ENCODE measurements at places on chromosomes 12 and 14.

- H3K27me3 ChIP-seq, result no peaks in the 10 kb centered on the region
- no peaks in the 10 kb centered on the region for H3K4me1 ChIP-seq
Observed at GRCh38 chr14:38808734-38809455, 294.1 kb downstream of the SEC23A start.

GRCh38 chr12:124756760-124757159 is 106.9 kb downstream of the SCARB1 start:
- no peaks in the 10 kb centered on the region for H3K27me3 ChIP-seq
- no peak for DNase-seq
- H3K36me3 ChIP-seq, result no peaks in the 10 kb centered on the region
- H3K27ac ChIP-seq, result no peak overlapping the region
- H3K4me1 ChIP-seq, result peaks cover 47% of the 10 kb centered on the region
- no peak overlapping the region for H3K4me3 ChIP-seq

- H3K4me1 ChIP-seq, result no peaks in the 10 kb centered on the region
- no peak overlapping the region for H3K4me3 ChIP-seq
- H3K27me3 ChIP-seq, result no peaks in the 10 kb centered on the region
- no peaks in the 10 kb centered on the region for H3K36me3 ChIP-seq
- no peak overlapping the region for H3K27ac ChIP-seq
Observed at GRCh38 chr12:124254126-124254525, 40.8 kb upstream of the RFLNA start.

GRCh38 chr12:5898874-5899273 is 46.2 kb downstream of the ANO2 start:
- H3K27me3 ChIP-seq, result no peaks in the 10 kb centered on the region
- H3K4me1 ChIP-seq, result no peaks in the 10 kb centered on the region
- H3K27ac ChIP-seq, result no peak overlapping the region
- no peaks in the 10 kb centered on the region for H3K36me3 ChIP-seq
- DNase-seq, result no peak
- H3K4me3 ChIP-seq, result no peak overlapping the region

GRCh38 chr12:122865268-122866231 is 30.3 kb downstream of the HIP1R start:
- no peak overlapping the region for H3K4me3 ChIP-seq
- H3K36me3 ChIP-seq, result peaks cover 44% of the 10 kb centered on the region
- H3K4me1 ChIP-seq, result peaks cover 2% of the 10 kb centered on the region
- no peak overlapping the region for H3K27ac ChIP-seq
- H3K27me3 ChIP-seq, result no peaks in the 10 kb centered on the region

DNA sequence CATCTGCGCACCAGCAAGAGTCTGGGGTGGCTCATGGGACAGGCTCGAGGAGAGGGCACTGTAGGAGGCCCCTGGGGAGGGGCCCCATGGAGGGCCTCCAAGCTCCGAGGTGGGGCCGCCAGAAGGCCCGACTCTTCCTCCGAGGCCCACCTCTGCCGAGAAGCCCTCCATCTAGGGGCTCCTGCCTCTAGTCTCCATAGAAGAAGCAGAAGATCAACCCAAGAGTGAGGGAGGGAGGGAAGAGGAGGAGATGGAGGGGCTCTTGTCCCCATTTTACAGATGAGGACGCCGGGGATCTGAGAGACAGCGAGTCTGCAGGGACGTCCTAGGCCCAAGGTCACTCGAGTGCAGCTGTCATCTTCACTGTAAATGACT is 41.2 kb downstream of the DIO3 start:
- peaks cover 2% of the 10 kb centered on the region for H3K27me3 ChIP-seq
- no peak overlapping the region for H3K4me3 ChIP-seq
- H3K36me3 ChIP-seq, result no peaks in the 10 kb centered on the region
- H3K27ac ChIP-seq, result no peak overlapping the region
- H3K4me1 ChIP-seq, result no peaks in the 10 kb centered on the region

DNA sequence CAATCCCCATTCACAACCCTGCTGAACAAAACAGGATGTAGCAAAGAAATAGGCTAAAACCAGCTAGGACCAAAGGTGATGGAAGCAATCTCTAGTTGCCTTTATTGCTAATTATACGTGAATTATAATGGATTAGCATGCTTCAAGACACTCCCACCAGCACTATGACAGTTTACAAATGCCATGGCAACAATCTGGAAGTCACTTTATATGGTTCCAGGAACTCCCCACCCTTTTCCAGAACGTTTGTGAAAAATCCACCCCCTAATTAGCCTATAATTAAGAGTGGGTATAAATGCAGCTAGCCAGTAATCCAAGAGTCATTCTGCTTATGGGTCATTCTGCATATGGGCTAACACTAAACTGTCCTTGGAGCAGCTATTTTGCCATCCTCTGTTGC is 328.7 kb downstream of the FLRT2 start:
- H3K27ac ChIP-seq, result no peak overlapping the region
- no peaks in the 10 kb centered on the region for H3K36me3 ChIP-seq
- H3K4me3 ChIP-seq, result no peak overlapping the region
- H3K27me3 ChIP-seq, result no peaks in the 10 kb centered on the region

DNA sequence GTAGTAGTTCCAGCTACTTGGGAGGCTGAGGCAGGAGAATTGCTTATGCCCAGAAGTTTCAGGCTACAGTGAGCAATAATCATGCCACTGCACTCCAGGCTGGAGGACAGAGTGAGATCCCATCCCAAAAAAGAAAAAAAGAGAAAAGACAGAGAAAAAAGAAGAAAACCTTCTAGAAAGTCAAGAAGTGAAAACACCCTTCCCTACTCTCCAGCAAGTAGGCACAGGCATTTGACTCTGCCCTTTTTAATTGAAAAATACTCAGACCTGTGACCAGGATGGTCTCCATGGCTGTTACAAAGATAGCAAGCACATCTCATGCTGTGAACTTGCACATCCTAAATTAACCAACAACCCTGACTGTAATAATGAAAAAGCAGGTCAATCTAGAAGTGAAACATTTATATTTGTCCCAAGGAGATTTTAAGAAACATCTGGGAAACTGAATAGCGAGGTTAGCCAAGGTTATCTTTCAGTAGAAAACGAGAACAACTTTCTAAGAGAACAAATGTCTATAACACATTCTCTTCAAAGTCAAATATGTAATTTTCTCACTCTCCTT is 2.0 kb downstream of the TMTC1 start:
- DNase-seq, result no peak
- H3K4me1 ChIP-seq, result peaks cover 8% of the 10 kb centered on the region
- no peak overlapping the region for H3K27ac ChIP-seq
- no peak overlapping the region for H3K4me3 ChIP-seq

GRCh38 chr14:68587931-68588330 is 204.9 kb downstream of the ZFP36L1 start:
- no peaks in the 10 kb centered on the region for H3K36me3 ChIP-seq
- H3K4me1 ChIP-seq, result peaks cover 8% of the 10 kb centered on the region
- H3K27ac ChIP-seq, result no peak overlapping the region
- DNase-seq, result no peak
- H3K4me3 ChIP-seq, result no peak overlapping the region

- no peaks in the 10 kb centered on the region for H3K27me3 ChIP-seq
- no peak overlapping the region for H3K4me3 ChIP-seq
- no peak for DNase-seq
- peaks cover 20% of the 10 kb centered on the region for H3K4me1 ChIP-seq
- peaks cover 5% of the 10 kb centered on the region for H3K36me3 ChIP-seq
Observed at GRCh38 chr12:26465419-26466097, 270.2 kb downstream of the SSPN start.

- no peak for DNase-seq
- no peaks in the 10 kb centered on the region for H3K27me3 ChIP-seq
- H3K36me3 ChIP-seq, result no peaks in the 10 kb centered on the region
- no peak overlapping the region for H3K27ac ChIP-seq
Observed at GRCh38 chr12:38744041-38744440, 161.3 kb downstream of the CPNE8 start.

- H3K27me3 ChIP-seq, result no peaks in the 10 kb centered on the region
- H3K4me3 ChIP-seq, result no peak overlapping the region
- no peaks in the 10 kb centered on the region for H3K4me1 ChIP-seq
- H3K27ac ChIP-seq, result no peak overlapping the region
Observed at GRCh38 chr12:42992826-42993225, 403.3 kb upstream of the PRICKLE1 start.

GRCh38 chr12:101697930-101698799 is 725 bp downstream of the CHPT1 start:
- peak; percentile 72 for DNase-seq
- H3K4me1 ChIP-seq, result peaks cover 30% of the 10 kb centered on the region
- peak overlapping the region; percentile 96 for H3K4me3 ChIP-seq
- H3K27me3 ChIP-seq, result no peaks in the 10 kb centered on the region
- H3K27ac ChIP-seq, result peak overlapping the region; percentile 66
- H3K36me3 ChIP-seq, result peaks cover 5% of the 10 kb centered on the region
